Cardiac muscle cell (in vitro differentiated cells and primary cell): ENCODE measurements at places on chromosomes 4 and X. TPM values are rescaled to one million over a fixed set of nuclear protein-coding genes. Genes with fewer than 3 reads are reported as not detected.

The LPAR4 gene
- 0.77 and 0.85 TPM in 2 replicates for total RNA-seq

The SLC9B1 gene
- total RNA-seq = 0.14 and 0.30 TPM in 2 replicates

The NAT8L gene
- 14.6 and 20.9 TPM in 2 replicates for total RNA-seq

The GPR119 gene
- total RNA-seq = not detected in 2 replicates

The HELT gene
- not detected in 2 replicates for total RNA-seq

DNA sequence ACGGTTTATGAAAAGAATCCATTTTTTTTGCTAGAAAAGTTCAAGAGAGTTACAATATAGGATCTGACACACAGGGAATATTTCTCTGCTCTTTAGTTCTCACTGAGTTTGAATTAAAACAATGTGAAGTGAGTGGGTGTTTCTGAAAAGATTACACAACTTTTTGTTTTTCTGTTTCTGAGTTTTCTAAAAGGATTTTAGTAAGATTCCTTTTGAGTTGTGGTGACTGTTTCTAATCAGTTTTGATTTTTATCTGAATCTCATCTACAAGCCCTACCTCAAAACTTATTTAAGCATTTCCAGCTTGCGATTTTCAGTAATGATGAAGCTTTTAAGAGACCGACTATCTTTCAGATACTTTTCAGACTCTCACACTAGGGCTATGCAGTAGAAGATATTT lies 141.7 kb downstream of the GPAT3 start:
- DNase-seq = no peak
- H3K27ac ChIP-seq = no peak overlapping the region
- H3K27me3 ChIP-seq = no peaks in the 10 kb centered on the region
- H3K4me3 ChIP-seq = no peak overlapping the region

DNA sequence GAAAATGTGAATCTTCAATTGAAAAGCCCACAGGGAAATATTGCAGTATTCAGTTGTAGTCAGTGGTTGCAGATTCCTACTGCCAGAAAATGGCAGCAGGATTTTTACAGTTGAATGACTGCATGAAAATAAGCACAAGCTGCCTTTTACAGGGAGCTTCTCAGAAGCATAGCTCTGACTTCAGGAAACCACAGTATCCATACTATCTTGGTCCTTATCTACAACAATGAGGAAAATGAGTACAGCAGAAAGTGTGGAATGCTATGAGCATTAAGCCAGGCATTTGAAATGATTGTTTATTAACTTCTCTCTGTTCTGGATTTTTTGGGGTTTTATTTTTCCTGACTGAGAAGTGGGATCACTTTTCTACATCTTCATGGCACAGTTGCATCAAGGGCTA lies 34.6 kb upstream of the PRRG1 start:
- no peak overlapping the region for H3K4me3 ChIP-seq
- H3K4me1 ChIP-seq = no peaks in the 10 kb centered on the region
- no peaks in the 10 kb centered on the region for H3K36me3 ChIP-seq
- no peak overlapping the region for H3K27ac ChIP-seq
- no peaks in the 10 kb centered on the region for H3K27me3 ChIP-seq

GRCh38 chr4:185541251-185541727 lies 6.0 kb upstream of the PDLIM3 start:
- H3K4me1 ChIP-seq = no peaks in the 10 kb centered on the region
- DNase-seq = no peak
- no peaks in the 10 kb centered on the region for H3K36me3 ChIP-seq
- peaks cover 6% of the 10 kb centered on the region for H3K27me3 ChIP-seq
- H3K4me3 ChIP-seq = no peak overlapping the region

DNA sequence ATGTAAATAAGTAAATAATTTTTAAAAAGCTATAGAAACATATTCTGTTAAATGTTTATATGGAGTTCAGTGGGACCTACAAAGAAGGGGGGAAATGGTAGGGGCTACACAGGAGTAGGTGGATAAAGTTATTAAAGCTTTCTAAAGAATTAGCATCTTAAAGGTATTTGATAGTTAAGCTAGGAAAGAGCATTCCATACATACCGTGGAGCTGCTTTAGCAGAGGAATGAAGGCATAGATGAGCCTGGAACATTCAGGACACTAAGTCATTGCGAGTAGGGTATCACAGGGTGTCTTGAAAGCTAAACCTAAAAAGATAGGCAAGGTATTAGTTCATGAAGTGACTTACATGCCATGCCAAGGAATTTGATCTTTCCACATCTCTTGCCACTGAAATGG lies 60.4 kb downstream of the SLC10A6 start:
- H3K36me3 ChIP-seq = peaks cover 32% of the 10 kb centered on the region
- no peaks in the 10 kb centered on the region for H3K4me1 ChIP-seq
- H3K27ac ChIP-seq = no peak overlapping the region

GRCh38 chr4:27873596-27873995 lies 1013.0 kb downstream of the STIM2 start:
- no peak overlapping the region for H3K4me3 ChIP-seq
- no peak overlapping the region for H3K27ac ChIP-seq
- no peaks in the 10 kb centered on the region for H3K36me3 ChIP-seq
- no peaks in the 10 kb centered on the region for H3K27me3 ChIP-seq
- no peaks in the 10 kb centered on the region for H3K4me1 ChIP-seq

DNA sequence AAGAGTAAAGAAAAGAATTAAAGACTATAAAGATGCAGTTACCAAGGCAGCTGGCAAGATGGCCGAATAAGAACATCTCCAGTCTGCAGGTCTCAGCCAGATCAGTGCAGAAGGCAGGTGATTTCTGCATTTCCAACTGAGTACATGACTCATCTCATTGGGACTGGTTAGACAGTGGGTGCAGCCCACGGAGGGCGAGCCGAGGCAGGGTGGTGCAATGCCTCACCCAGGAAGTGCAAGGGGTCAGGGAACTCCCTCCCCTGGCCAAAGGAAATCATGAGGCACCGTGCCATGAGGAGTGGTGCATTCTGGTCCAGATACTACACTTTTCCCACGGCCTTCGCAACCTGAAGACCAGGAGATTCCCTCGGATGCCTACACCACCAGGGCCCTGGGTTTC lies 20.5 kb downstream of the SPIN4 start:
- no peak overlapping the region for H3K4me3 ChIP-seq
- no peak overlapping the region for H3K27ac ChIP-seq
- DNase-seq = no peak
- H3K36me3 ChIP-seq = no peaks in the 10 kb centered on the region

DNA sequence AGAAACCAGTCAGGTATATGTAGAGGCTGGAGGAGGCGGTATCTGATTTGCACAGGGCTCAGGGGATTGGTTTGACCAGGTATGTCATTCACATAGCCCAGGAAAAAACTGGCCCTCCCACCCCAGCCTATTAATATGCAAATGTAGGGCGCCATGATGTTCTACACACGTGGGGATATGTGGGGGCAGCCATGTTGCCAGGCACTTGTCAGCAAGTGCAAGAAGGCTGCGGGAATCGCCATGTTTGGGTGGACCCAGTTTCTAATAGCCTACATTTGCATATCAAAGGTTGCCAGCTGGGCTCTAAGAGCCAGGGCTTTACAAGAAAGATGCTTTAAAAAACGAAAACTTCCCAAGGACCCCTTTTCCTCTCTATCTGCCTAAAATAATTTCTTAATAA lies 335.1 kb downstream of the SMARCA1 start:
- no peak overlapping the region for H3K4me3 ChIP-seq
- no peak for DNase-seq
- no peaks in the 10 kb centered on the region for H3K4me1 ChIP-seq
- no peaks in the 10 kb centered on the region for H3K27me3 ChIP-seq
- H3K27ac ChIP-seq = no peak overlapping the region

DNA sequence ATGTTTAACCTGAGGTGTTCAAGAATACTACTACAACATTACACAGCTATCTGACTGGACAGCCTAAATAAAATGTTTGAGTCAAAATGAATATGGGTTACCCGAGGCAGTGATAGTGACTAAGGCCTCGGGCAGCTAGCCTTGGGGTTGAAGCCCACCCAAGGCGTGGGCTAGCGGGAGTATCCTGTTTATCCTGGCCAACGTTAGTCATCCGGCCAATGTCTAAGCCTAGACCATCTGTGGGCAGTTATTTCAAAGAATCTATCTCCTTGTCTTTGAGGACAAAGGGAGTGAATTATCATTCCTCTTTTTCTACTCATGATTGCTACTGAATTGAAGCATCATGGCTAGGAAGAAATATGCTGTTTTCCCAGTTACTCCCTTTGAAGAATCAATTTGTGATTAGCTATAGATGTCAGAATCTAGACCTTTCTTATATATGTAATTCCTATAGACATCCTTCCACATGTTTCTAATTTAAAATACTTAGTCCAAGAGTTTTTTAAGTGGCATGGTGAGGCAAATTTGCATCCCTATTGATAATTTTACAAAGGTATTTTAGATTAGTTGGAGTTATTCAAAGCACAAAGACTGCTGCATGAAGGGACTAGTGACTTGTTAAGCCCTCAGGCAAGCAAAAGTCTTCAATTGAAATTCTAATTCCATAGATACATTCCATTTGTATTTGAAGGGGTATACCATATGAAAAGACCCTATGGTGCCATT lies 6.0 kb upstream of the PDGFC start:
- H3K4me3 ChIP-seq = no peak overlapping the region
- H3K27me3 ChIP-seq = peaks cover 6% of the 10 kb centered on the region
- H3K4me1 ChIP-seq = no peaks in the 10 kb centered on the region
- DNase-seq = peak; percentile 83
- H3K27ac ChIP-seq = no peak overlapping the region

- no peak overlapping the region for H3K4me3 ChIP-seq
- no peak overlapping the region for H3K27ac ChIP-seq
- no peaks in the 10 kb centered on the region for H3K27me3 ChIP-seq
These were observed 31.4 kb downstream of the TBC1D9 start for GRCh38 chr4:140724760-140725159.

- no peak overlapping the region for H3K27ac ChIP-seq
- H3K4me3 ChIP-seq = no peak overlapping the region
- no peaks in the 10 kb centered on the region for H3K36me3 ChIP-seq
These were observed 104.9 kb downstream of the CLNK start for GRCh38 chr4:10579648-10580047.

DNA sequence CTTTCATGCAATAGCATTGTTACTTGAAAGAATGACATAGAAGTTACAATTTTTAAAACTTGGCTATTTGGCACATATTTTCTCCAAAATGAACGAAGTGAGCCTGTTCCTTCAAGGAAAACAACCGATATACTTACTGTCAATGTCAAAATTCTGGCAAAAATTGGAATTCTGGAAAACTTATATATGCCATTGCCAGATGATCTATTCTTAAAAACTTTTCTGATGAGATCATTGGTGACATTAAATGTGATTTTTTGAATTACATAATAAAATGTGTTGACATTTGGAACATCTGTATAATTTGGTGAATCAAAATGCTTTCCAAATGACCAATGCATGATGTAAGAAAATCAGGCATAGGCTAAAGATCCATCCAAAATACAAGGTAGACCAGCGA lies 209.0 kb downstream of the SCFD2 start:
- H3K4me3 ChIP-seq = no peak overlapping the region
- H3K4me1 ChIP-seq = no peaks in the 10 kb centered on the region
- no peaks in the 10 kb centered on the region for H3K36me3 ChIP-seq
- no peak overlapping the region for H3K27ac ChIP-seq
